ENCODE measurements at places on chromosomes 3 and 15. TPM values are rescaled to one million over a fixed set of nuclear protein-coding genes. Genes with fewer than 3 reads are reported as not detected.

The ATP10A gene
- not detected for polyA plus RNA-seq

The MYO5C gene
- 1.1 TPM for polyA plus RNA-seq

The SLC28A2 gene
- not detected for polyA plus RNA-seq

The SLCO2A1 gene
- polyA plus RNA-seq, result 5.8 TPM

The NRG4 gene
- polyA plus RNA-seq, result not detected

The CELSR3 gene
- polyA plus RNA-seq, result 10.0 TPM

The CDCP1 gene
- 2.7 TPM for polyA plus RNA-seq

DNA sequence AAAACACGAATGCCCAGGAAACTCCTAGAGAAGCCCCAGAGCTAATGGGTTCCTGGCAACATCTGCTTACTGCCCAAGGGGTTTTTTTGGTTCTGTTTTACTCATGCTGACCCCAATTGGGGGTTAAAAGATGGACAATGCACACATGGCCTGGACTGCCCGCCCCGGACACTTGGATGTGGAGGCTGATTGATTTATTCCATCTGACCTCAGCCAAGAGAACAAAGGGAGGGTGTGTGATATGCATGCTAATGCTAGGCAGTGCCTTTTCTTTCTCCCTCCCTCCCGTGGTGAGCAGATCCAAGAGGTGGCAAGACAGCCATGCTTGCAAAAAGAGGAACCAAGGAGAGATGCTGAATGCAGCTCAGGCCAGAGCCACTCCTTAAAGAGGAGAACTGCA lies 3.3 kb upstream of the LRTM1 start:
- DNase-seq, result peak; percentile 66
- no peak overlapping the region for H3K4me3 ChIP-seq
- peaks cover 4% of the 10 kb centered on the region for H3K4me1 ChIP-seq
- H3K27ac ChIP-seq, result no peak overlapping the region
- H3K27me3 ChIP-seq, result no peaks in the 10 kb centered on the region

GRCh38 chr3:195012100-195012499 lies 258.9 kb downstream of the XXYLT1 start:
- 0 out of 2 replicates have a peak, but pooled peaks cover 12% of the 10 kb centered on the region for H3K27me3 ChIP-seq
- no peak for DNase-seq
- no peaks in the 10 kb centered on the region for H3K4me1 ChIP-seq
- H3K27ac ChIP-seq, result no peak overlapping the region
- no peak overlapping the region for H3K4me3 ChIP-seq
- no peaks in the 10 kb centered on the region for H3K36me3 ChIP-seq

DNA sequence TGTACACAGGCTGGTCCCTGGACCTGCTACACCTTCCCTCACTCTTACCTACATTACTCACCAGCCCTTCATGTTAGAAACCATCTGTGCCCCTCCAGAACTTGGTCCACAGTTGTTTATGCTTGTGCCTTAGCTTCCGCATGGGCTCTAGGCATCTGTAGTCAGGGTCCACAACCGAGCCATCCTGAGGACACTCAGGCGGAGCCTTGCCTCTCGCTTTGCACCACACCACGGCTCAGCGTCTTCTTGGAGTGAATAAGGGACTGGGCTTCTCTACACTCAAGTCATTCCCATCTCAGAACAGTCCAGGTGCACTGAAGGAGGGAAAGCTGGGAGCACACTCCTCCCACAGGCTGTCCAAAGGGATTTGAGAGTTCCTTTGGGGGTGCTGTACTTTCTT lies 97.8 kb downstream of the HMG20A start:
- no peaks in the 10 kb centered on the region for H3K36me3 ChIP-seq
- H3K27ac ChIP-seq, result no peak overlapping the region
- H3K4me1 ChIP-seq, result no peaks in the 10 kb centered on the region
- DNase-seq, result no peak
- no peak overlapping the region for H3K4me3 ChIP-seq

DNA sequence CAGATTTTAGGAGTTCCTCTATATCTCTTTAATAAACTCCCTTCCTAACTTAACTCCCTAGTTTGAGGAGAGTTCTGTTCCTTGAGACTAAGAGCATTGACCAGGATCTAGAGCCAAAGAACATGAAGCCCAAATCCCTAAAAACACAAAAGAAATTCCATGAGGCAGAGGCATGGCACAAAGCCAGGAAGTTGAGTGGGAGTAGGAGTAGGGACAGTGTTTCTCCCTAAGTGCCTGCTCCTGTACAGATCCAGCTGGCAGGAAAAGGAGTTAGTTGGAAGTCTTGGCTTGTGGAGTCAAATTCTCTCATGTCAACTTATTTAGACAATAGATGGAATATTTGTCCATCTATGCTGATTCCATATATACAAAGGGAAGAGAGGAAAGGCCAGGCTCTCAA lies 11.4 kb downstream of the ACTC1 start:
- DNase-seq, result no peak
- no peaks in the 10 kb centered on the region for H3K36me3 ChIP-seq
- H3K27me3 ChIP-seq, result no peaks in the 10 kb centered on the region
- no peaks in the 10 kb centered on the region for H3K4me1 ChIP-seq

DNA sequence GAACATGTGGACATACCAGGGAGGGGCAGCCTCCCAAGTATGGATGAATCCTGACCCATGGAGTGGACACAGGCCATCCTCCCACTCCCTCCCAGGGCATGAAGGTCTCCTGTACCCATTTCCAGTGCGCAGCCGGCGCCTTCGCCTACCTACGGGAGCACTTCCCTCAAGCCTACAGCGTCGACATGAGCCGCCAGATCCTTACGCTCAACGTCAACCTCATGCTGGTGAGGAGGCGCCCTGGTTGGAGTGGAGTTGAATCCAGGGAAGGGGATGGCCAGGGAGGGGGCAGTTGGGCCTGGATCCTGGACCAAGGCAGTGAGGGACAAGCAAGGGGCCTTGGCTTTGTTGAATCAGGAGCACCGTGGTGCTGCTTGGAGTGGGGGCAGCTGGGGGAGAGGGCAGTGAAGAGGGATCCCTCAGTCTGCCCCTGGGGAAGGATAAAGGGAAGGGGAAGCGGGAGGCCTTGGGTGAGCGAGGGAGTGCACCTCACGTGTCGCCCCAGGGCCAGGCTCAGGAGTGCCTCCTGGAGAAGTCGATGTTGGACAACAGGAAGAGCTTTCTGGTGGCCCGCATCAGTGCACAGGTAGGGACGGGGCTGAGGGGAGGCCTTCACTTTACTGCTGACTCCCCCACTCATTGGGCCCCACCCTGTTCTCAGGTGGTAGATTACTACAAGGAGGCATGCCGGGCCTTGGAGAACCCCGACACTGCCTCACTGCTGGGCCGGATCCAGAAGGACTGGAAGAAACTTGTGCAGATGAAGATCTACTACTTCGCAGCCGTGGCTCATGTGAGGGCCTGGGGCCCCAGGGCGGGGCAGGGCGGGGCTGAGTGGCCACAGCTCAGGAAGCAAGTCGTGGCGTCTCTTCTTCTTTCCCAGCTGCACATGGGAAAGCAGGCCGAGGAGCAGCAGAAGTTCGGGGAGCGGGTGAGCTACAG lies 25.3 kb downstream of the PTPN23 start:
- peaks cover 36% of the 10 kb centered on the region for H3K36me3 ChIP-seq
- DNase-seq, result no peak
- H3K4me3 ChIP-seq, result no peak overlapping the region

DNA sequence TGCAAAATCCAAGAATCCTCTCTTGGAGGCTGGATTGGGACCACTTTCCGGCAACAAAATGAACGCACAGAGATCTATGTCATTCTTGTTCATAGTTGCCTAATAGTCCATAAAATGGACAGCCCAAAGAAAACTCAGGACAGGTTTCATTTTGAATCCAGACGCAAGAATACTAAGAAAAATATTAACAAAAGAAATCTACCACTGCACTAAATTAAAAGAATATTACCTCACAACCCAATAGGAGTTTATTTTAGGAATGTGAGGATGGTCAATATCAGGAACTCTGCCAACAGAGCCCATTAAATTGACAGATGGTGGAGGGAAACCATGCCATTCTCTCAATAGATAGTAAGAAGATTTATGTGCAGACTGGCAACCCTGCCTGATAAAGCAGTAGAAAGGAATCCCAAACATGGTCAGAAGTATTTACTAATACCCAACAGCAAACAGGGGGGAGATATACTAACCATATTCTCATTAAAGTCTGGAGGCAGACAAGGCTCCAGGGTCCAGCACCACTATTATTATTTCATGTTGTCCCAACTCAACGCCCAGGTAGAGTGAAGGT lies 127.6 kb downstream of the SMAD6 start:
- no peak for DNase-seq
- no peaks in the 10 kb centered on the region for H3K36me3 ChIP-seq
- no peak overlapping the region for H3K4me3 ChIP-seq

DNA sequence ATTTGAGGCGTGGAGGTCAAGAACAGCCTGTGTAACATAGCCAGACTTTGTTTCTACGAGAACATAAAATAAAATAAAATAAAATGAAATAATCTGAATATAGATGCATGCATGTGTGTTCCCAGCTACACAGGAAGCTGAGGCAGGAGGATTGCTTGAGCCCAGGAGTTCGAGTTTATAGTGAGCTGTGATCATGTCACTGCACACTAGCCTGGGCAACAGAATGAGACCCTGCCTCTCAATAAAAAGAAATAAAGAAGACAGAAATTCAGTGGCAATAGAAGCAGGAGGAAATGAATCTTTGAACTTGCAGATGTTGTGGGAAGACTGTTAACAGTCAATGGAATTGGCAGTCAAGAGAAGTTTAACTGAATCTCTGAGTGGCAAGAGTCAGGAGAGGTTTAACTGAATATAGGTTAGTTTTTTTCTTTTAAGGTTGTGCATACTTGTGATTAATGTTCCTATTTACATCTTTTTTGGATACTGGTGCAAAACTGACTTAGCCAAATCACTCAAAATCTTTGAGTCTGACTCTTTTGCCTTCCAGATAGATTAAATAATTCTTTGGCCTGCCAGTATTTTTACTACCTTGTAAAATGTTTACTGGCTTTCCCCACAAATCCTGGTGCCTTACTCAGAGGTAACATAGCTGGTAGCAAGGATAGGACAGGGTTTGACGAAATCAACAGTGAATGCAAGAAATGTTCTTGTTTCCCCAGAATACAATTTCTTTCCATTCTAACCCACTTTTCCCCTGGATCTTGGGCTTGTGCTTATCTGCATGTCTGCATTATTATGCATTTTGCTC lies 361.4 kb downstream of the PDCD6IP start:
- no peak overlapping the region for H3K27ac ChIP-seq
- no peaks in the 10 kb centered on the region for H3K27me3 ChIP-seq
- no peaks in the 10 kb centered on the region for H3K36me3 ChIP-seq
- H3K4me3 ChIP-seq, result no peak overlapping the region
- no peak for DNase-seq
- no peaks in the 10 kb centered on the region for H3K4me1 ChIP-seq

DNA sequence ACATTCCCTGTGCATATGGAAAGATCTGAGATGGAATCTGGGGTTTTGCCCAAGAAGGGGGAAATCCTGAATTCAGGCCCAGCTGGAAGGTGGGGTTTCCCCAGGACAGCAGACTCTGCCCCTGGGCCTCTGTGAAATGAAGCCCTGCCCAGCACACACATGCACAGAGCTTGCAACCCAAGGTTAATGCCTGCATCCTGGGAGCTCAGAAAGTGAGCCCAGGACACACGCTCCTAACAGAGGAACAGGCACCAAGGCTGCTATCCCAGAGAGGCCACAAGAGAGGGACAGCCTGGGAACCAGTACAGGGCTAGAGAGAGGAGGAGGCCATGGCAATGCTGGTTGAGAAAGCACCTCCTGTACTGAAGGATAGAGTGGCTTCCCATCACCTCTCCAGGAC lies 16.1 kb downstream of the SEMA5B start:
- peaks cover 18% of the 10 kb centered on the region for H3K27me3 ChIP-seq
- H3K4me3 ChIP-seq, result no peak overlapping the region
- H3K27ac ChIP-seq, result no peak overlapping the region
- no peak for DNase-seq
- no peaks in the 10 kb centered on the region for H3K4me1 ChIP-seq

- no peaks in the 10 kb centered on the region for H3K27me3 ChIP-seq
- no peak for DNase-seq
- H3K36me3 ChIP-seq, result no peaks in the 10 kb centered on the region
- no peak overlapping the region for H3K27ac ChIP-seq
These were observed 22.2 kb downstream of the GRAMD2A start for GRCh38 chr15:72175186-72176044.

DNA sequence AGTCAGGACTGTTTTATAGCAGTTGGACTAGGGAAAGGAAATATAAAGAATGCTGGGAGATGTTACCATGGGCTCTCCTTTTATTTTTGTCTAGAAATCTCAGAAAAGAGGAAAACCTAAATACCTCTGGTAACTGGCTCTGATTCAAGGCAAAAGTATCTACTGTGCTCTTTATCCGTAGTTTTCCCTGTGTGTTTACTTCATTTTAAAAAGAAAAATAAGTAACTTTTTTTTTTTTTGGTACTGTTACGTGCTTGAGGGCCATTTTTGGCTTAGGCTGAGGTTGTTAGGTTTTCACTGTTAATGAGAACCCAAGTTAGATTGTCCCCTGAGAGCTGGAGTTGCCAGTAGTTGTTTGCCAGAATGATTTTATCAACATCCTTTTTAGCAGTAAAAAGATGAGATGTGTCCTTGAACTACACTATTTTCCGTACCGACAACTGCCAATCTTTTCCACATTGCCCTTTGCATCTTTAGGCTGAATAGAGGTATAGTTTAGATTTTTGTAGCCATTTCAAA lies 35.8 kb downstream of the IQGAP1 start:
- H3K4me3 ChIP-seq, result no peak overlapping the region
- no peaks in the 10 kb centered on the region for H3K27me3 ChIP-seq
- no peak overlapping the region for H3K27ac ChIP-seq

DNA sequence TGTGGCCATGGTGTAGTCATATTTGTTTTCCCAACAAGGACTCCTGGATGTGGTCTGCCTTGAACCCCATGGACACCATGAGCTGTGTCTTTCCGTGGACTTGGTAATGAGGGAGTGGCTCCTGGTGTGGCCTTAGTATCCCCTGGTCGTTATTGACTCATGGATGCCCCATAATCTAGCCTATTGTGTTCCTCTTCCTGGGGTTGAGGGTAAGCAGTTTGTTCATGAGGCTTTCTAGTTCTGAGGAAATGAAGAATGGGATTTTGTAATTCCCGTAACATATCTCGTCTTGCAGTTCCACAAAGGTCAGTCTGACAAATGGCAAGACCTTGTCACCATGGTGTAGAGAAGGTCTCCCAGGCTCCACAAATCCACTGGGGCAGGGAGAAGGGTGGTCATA lies 22.6 kb downstream of the RAB7A start:
- H3K27ac ChIP-seq, result no peak overlapping the region
- H3K4me3 ChIP-seq, result no peak overlapping the region
- no peaks in the 10 kb centered on the region for H3K36me3 ChIP-seq
- DNase-seq, result no peak

DNA sequence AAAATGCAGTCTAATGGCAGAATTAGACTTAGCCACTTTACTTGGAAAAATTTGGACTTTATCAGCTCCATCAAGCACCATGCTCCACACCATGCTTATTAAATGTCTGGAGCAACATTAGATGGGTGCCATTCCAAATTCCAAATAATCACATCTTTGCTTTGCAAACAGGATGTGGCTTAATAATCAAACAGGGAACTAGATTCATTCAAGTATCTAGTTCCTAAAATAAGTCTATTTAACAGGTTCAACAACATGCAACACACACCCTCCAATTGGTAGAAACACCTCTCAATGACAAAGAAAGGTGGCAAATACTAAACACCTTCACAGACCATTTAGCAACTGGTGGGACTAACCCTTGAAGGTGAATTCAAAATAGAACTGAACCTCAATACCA lies 3.5 kb downstream of the HEXA start:
- H3K4me1 ChIP-seq, result peaks cover 7% of the 10 kb centered on the region
- peaks cover 6% of the 10 kb centered on the region for H3K36me3 ChIP-seq
- no peak for DNase-seq
- H3K27ac ChIP-seq, result no peak overlapping the region
- no peak overlapping the region for H3K4me3 ChIP-seq
